Stimulated activated CD8-positive, alpha-beta memory T cell treated with anti-CD3 and anti-CD28 coated beads, Interleukin-15, amount 100 ng/mL, for 4 hours (primary cell): ENCODE measurements at places on chromosomes 4 and X.

DNA sequence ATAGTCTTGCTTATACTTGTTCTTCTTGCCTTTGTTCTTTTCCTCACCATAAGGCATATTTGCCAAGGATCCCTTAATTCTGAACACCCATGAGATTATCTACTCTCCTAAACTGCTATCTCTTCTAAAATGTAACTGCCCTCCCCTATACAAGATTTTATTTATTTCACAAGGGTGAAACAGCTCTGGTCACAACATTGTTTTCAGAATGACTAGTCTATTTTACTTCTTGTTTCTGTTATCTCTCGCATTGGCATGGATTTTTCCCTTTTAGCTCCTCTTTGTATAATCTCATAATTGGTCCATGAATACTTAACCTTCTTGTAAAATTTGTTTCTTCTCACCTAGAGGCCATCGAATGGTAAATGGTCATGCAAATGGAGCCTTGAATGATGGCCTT lies 17.2 kb upstream of the COL25A1 start:
- DNase-seq: no peak

- DNase-seq: no peak
Observed at GRCh38 chrX:41022566-41022965, 62.7 kb upstream of the USP9X start.

- no peak for DNase-seq
Observed at GRCh38 chrX:45711231-45711630, 510.6 kb upstream of the DIPK2B start.

GRCh38 chr4:181061787-181062186 lies 1181.4 kb upstream of the TENM3 start:
- no peak for DNase-seq

GRCh38 chr4:90245837-90246236 lies 118.6 kb downstream of the CCSER1 start:
- no peak for DNase-seq

- DNase-seq: no peak
Observed at GRCh38 chrX:136627409-136627808, 20.5 kb upstream of the CD40LG start.

GRCh38 chr4:149292425-149293007 lies 523.1 kb downstream of the IQCM start:
- no peak for DNase-seq

- DNase-seq: no peak
Observed at GRCh38 chrX:95435198-95435597, 1249.4 kb upstream of the DIAPH2 start.

DNA sequence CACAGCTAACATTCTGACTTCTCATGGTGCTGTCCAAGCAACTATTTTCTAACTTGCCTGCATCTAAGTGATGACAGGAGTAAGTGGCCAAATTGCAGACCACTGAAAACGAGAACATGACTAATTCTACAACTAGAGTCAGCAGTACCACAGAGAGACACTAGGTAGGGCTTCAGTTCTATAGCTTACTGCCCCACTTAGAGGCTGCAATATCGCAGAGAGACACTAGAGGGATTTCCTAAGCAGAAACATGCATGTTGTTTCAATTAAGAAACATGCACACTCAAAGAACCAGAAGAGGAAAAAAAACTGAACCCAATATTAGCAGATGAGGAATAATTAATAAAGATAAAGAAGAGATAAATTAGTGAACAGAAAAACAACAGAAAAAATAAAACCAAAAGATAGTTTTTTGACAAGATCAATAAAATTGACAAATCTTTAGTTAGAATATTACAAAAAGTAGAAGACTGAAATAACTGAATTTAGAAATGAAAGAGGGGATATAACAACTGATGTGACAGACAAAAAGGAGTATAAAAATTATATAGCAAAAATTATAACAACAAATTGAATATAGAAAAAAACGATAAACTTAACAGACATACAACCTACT lies 100.8 kb downstream of the SPIN4 start:
- no peak for DNase-seq

DNA sequence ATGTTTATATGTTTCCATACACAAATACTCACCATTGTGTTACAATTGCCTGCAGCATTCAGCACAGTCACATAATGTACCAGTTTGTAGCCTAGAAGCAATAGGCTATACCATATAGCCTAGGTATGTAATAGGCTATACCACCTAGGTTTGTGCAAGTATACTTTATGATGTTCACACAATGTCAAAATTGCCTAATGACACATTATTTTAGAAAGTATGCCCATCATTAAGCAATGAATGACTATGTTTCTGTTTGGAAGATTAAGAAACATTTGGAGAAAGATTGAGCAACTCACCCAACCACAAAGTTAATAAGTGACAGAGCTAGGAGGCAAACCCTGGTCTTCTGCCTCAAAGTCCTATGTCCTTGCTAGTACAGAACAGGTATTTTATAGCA lies 96.8 kb upstream of the GRIA3 start:
- DNase-seq: no peak

- DNase-seq: no peak
Observed at GRCh38 chr4:75698162-75698962, 25.2 kb upstream of the G3BP2 start.

DNA sequence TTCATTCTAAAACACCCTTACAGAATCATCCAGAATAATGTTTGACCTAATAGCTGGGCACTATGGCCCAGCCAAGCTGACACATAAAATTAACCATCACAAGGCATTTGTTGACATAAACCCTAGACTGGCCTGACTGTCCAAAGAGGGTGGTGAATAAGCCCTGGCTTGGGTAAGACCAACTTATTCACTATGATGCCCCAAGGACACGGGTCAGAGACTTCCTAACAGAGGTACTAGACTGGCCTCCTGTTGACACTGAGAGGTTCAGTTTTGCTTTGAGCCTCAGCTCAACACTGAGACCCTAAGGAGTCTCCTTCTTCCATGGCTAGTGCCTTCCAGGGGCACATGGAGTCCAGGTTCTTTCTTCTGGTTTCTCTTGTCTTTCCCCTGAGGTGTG lies 21.3 kb downstream of the FGF2 start:
- no peak for DNase-seq

DNA sequence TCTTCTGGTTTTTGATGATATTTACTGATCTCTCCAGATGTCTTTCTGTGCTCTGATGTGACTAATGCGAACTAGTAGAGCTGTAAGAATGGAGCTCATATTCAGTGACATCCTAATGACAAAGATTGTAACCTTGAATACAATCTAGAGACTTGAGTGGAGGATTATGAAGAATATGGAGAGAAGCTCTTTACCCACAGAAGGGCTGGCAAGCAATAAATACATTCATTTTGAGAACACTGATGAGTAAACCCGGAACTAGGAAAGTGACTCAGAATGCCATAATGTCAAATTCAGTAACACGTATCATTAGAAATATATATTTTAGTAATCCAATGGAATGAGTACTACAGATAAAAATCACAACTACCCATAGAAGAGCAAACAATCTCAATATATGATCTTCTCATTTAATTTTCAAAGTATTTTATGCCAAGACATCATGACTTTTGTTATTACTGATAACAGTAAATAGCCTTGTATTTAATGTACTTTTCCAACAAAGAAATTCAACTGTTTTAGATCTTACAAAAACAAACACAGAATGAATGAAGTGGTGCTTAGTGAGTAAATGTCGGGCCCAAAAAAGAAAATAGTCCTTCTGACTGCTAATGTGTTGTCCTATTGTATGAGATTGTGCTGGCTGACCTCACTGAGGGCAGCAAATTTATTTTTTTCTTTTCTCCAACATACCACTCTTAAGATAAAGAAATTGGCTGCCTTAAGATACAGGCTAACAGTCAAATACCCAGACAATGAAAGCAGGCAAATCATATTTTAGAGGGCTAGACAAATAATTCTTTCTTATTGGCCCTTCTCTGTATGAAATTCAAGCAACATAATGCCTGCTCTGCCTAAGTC lies 49.2 kb upstream of the HDAC8 start:
- no peak for DNase-seq

DNA sequence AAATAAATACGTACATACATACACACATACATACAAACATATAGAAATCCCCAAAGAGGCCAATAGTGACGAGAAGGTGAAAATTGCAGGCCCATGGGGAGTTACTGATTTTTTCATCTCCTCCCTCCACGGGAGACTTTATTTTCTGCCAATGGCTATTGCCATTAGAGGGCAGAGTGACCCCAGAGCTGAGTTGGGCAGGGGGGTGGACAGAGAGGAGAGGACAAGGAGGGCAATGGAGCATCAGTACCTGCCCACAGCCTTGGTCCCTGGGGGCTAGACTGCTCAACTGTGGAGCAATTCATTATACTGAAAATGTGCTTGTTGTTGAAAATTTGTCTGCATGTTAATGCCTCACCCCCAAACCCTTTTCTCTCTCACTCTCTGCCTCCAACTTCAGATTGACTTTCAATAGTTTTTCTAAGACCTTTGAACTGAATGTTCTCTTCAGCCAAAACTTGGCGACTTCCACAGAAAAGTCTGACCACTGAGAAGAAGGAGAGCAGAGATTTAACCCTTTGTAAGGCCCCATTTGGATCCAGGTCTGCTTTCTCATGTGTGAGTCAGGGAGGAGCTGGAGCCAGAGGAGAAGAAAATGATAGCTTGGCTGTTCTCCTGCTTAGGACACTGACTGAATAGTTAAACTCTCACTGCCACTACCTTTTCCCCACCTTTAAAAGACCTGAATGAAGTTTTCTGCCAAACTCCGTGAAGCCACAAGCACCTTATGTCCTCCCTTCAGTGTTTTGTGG lies 180.7 kb downstream of the AR start:
- no peak for DNase-seq

DNA sequence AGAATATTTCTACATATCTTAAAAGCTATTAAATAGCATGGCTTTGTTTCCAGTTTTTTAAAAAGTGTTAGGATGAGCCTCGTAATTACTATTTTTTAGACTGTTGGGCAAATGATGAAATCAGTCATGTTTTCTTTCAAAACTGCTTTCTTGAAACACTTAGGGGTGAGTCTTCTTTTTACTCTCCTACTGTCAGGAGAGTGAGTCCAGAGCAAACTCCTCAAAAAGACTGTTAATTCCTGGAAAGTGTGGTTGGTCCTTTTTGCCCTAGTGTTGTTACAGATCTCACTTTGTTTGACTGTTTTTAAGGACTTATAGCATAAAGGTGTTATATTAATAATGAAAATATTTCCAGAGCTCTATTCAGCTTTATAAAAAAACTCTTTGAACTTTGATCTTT lies 6.3 kb downstream of the GSTCD start:
- DNase-seq: no peak

GRCh38 chrX:73850124-73851013 lies 287.4 kb downstream of the CHIC1 start:
- no peak for DNase-seq

GRCh38 chrX:139126493-139126892 lies 404.0 kb upstream of the F9 start:
- no peak for DNase-seq

DNA sequence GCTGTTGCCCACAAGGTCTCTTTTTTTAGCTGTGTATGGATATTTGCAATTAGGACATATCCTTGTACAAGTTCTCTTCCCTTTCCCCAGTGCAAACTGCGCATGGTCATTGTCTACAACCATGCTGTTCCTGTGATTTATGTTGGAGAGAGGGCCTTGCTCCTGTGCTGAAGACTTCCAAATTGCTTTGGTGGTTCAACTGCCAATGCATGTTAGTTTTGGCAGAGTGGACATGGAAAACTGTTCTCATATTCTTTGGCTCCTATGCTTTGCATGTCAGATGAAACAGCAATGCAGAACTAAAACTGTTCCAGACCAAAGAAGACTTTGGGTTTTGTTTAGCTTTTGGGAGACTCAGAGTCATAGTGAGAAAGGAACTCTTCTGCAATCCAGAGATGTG lies 148.8 kb upstream of the EDNRA start:
- DNase-seq: no peak

- DNase-seq: no peak
Observed at GRCh38 chrX:13742397-13743176, 8.0 kb downstream of the OFD1 start.

DNA sequence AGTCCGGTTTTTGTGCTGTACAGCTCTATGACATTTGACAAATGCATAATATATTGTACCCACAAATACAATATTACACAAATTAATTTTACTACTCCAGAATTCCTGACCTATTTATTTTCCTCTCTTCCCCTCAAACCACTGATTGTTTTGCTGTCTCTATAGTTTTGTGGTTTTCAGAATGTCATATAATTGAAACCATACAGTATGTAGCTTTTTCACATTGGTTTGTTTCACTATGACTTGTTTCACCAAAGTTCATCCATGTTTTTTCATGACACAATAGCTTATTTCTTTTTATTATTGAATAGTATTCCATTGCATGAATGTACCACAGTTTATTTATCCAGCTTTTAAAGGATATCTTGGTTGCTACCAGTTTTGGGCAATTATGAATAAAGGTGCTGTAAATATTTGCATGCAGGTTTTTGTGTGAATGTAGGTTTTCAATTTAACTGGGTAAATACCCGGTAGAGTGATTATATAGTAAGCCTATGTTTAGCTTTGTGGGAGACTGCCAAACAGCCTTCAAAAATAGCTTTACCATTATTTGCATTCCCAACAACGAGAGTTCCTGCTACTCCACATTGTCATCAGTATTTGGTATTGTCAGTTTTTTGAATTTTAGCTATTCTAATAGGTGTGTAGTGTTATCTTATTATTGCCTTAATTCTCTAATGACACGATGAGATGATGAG lies 25.9 kb downstream of the RNF175 start:
- no peak for DNase-seq

DNA sequence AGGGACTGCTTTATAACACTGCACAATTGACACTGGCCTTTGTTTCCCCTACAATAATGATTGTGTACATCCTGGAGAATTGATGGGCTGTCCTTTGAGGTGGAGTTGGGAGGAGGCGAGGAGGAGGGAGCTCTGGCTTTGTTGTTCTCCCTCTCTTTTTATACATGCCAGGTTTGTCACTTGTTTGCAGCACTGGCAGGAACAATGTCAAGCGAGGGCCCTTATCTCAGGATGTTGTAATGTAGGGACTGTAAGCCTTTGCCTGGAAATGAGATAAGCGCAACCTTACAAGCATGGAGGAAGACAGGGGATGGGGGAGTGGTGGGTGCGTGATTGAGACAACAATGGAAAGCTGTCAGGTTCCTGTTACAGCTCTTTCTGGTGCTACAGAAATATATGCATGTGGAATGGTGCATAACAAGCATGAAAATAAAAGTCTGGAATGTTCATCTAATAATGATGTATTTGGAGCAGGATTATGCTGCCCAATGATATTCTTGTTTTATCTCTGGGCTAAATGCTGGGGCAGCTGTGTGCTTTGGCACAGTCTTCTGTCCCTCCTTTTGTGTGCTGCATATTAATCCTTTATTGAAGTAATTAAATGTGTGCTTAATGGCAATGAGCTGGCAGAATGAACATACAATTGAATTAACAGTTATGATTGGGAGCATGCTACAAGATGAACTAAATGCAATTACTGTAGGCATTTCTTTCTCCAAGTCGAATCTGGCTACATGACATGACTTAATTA lies 294.4 kb downstream of the GPAT3 start:
- no peak for DNase-seq

- DNase-seq: no peak
Observed at GRCh38 chr4:185218312-185218711, 8.9 kb downstream of the SNX25 start.

DNA sequence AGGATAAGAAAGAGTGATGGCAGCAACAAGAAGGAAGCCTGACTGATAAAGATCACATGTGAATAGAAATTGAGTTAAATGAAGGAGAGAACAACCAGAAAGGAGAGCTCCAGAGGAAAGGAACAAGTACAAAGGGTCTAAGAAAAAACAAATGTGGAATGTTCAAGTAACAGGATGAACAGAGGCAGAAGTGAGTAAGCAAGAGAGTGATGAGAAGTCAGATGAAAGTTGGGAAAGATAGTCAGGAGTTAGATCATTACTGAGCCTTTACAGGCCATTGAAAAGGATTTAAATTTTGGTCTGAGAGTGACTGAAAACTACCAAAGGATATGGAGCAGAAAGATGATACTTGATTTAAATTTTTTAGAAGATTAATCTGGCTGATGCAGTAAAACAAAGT lies 38.1 kb downstream of the NFXL1 start:
- DNase-seq: no peak
